Left lung (tissue), 14 donors: ENCODE measurements at places on chromosomes 6 and 20. TPM values are rescaled to one million over a fixed set of nuclear protein-coding genes. Genes with fewer than 3 reads are reported as not detected.

Gene BPIFB1
- total RNA-seq = 121 TPM

Gene SNPH
- 5.9 TPM for total RNA-seq

Gene CST1
- total RNA-seq = not detected

Gene MUC21
- 8.5 TPM for total RNA-seq

Gene FOXF2
- total RNA-seq = 17.7 TPM

Gene BANF2
- total RNA-seq = not detected
